ENCODE measurements at places on chromosomes 6 and 20. TPM values are rescaled to one million over a fixed set of nuclear protein-coding genes. Genes with fewer than 3 reads are reported as not detected.

Gene SLC35F1
- not detected for total RNA-seq

Gene PI3
- total RNA-seq = not detected

Gene LRRN4
- under 0.01 TPM for total RNA-seq

Gene SLC22A3
- total RNA-seq = under 0.01 TPM

DNA sequence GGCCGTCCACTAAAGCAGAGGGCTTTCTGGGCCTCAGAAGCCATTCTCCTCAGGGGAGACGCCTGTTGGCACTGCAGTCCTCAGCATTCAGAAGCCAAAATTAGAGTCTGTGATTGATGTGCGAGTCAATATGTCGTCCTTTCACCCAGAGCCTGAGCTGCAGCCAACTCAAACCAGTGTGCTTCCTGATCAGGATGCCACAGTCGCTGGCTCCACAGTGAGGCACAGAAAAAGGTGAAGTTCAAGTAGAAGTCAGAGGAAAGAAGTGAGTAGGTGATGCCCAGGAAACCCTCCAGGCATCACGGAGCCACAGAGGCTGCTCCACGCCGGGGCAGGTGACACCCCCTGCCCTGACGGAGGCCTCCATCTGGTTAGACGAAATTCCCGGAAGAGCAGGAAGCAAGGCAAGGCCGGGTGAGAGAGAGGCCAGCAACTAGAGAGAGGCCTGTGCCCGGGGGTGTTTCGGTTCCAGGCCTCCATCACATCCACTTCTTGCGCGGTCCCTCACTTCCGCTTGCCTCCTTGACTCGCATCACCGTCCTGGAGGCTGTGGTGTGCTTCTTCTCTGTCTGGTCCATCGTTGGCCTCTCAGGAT is 177.7 kb upstream of the SNX9 start:
- DNase-seq = no peak

GRCh38 chr6:7156643-7157278 is 49.0 kb downstream of the RREB1 start:
- DNase-seq = no peak

- no peak for DNase-seq
These were observed 22.6 kb upstream of the RIN2 start for GRCh38 chr20:19735446-19735845.
